ENCODE measurements at places on chromosomes 12 and 14.

- no peak for DNase-seq
Observed at GRCh38 chr12:24705741-24706358, 243.1 kb downstream of the BCAT1 start.

GRCh38 chr14:99395909-99396530 is 84.6 kb downstream of the SETD3 start:
- no peak for DNase-seq

- no peak for DNase-seq
Observed at GRCh38 chr12:3147260-3147659, 70.1 kb downstream of the TSPAN9 start.

DNA sequence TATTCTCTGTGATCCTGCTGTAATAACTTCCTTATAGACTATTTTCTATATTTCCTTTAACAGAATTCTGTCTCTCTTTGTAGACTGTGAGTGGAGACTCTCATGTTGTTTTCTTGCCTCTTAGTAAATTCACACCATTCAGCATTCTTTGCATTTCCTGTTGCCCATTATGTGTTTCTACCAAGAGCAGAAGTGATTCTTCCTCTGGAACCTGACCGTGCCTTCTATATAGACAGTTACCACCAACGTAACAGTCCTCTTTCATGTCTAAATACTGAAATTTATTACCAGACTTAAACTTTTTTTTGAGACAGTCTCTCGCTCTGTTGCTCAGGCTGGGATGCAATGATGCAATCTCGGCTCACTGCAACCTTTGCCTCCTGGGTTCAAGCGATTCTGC is 31.1 kb downstream of the METAP2 start:
- no peak for DNase-seq

- DNase-seq: no peak
Observed at GRCh38 chr12:21683115-21683514, 25.5 kb upstream of the LDHB start.

GRCh38 chr14:32679927-32680612 is 258.6 kb upstream of the NPAS3 start:
- no peak for DNase-seq

DNA sequence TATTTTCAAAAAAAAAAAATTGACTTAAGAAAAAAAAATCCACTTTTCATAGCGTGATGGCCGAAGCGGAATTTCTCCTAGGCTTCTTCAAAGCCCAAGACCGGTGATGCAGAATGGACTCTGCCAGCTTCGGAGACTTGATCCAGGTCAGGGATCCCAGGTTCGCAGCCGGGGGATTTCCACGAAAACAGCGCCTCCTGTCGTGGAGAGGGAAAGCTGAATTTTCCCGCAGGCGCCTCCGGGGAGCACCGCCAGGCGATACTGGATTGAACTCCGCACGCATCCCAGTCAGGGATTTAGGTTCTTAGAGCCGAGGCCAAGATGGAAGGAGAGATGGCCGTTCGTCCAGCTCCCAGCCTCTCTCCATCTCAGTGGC is 2.1 kb downstream of the TTC6 start:
- DNase-seq: no peak

- DNase-seq: peak; percentile 13
Observed at GRCh38 chr12:96141216-96141912, 52.8 kb upstream of the ELK3 start.

DNA sequence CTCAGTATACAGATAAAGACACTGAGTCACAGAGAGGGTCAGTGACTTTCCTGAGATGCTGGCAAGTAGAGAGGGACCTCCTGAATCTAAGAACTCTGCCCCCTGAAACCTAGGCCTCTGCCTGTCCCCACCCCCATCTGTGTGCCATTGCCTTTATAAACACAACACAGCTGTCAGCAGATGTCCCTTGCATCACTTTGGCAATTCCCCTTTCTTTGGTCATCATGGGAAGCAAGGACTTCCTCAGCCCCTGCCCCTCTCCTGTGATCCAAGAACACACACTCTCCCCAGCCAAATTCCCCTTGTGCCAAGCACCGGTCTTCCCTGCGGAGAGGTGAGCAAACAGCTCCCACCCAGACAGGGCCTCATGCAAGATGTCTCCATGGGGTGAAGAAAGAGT is 8.3 kb downstream of the TSPAN11 start:
- DNase-seq: no peak

DNA sequence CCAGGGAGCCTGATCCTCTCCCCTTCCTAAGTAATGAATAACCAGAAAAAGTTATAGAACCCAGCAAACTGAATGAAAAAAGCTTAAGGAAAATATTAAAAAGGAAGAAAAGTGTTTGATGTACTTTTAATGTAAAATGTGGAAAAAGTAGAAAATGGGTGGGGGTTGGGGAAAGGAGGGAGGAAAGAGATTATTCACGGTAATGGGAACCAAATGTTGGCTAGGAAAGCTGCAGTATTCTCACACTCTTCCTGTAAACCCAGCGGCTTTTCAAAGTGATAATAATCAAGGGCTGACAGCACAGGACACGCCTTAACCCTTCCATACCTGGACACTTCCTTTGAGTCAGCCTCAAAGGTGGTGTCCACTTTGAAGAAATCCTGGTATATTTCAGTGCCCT is 139.2 kb downstream of the TGFB3 start:
- DNase-seq: no peak

GRCh38 chr14:95345032-95345431 is 25.3 kb upstream of the CLMN start:
- DNase-seq: no peak

DNA sequence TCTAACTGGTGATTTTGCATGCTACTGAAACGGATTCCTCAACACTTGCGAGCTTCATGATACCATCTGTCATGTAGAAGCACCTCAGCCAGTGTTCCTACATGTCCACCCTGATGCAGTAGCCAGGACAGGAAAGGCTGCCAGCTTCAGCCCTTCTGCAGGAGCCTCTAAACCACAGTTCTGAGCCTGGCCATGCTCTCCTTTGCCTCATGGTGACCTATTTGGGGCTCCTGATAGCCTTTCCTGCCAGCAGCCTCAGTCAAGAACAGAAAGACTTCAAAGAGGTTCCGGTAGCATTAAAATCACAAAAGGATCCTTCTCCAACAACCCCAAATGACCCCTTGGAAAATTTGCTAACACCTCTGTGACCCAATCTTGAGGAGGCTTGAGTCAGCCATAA is 96.0 kb downstream of the CNTN1 start:
- no peak for DNase-seq

DNA sequence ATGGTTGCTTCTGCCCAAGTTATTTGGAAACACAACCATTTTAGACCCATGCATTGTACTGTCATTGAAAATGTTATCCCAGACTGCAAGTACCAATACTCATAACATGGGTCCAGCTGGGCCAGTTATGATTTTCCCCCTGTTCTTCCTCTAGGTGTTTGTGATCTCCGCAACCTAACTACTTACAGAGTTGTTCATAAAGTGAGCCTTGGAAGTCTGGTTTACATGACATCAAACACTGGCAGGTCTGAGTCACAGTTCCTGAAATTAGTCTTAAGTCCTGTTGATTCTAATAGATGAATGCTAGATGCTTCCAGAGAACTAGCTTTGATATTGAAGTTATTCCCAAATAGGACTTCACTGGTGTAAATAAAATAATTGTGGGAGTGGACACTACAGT is 487.0 kb downstream of the MED13L start:
- DNase-seq: no peak

Measured in HepG2 (cell line).